ENCODE measurements at places on chromosomes 16 and 17. TPM values are rescaled to one million over a fixed set of nuclear protein-coding genes. Genes with fewer than 3 reads are reported as not detected.
A peak's percentile ranks its signal among the peaks of the same experiment; 100 is the strongest.

Gene SCARF1
- total RNA-seq, result 0.28 TPM

Gene HOXB13
- total RNA-seq, result not detected

Gene DOC2B
- total RNA-seq, result not detected

Gene TMC6
- 0.28 TPM for total RNA-seq

Gene ADGRG1
- 0.83 TPM for total RNA-seq

Gene SCIMP
- not detected for total RNA-seq

Gene NAA60
- total RNA-seq, result 5.6 TPM

Gene PYY
- not detected for total RNA-seq

- no peak for DNase-seq
Observed at GRCh38 chr16:49574826-49575225, 201.2 kb downstream of the C16orf78 start.

DNA sequence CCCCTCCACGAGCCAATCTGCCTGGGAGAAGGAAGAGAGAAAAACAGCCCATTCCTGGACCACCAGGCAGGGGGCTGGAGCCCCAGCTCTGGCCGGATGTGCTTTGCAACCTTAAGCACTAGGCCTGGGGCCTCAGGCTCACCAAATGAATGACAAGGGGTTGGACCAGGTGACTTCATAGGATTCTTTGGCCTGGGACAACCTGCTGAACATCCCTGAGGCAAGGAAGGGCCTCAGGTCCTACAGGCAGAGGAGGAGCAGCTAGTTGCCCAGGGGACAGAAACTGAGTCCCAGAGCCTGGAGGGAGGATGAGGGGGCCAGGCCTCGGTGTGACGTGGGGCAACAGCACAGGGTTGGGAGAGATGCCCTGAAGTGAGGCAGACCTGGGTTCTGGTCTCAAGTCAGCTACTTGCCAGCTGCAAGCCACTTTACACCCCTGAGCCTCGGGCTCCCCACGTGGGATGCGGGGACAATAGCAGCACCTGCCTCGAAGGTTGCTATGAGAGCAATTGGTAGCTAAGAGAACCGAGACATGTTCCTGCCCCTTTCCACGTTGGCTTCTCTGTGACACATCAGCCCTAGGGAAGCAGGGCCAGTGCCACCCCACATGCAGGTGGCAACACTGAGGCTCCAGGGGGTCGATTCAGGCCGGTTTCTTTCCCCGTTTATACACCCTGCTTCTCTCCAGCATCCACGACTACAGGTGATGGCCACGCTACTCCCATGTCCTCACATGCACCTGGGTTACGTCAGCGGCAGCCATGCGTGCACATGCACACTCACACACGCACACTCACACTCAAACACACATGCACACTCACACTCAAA, 42.6 kb downstream of the CFAP20 start:
- no peak for DNase-seq

DNA sequence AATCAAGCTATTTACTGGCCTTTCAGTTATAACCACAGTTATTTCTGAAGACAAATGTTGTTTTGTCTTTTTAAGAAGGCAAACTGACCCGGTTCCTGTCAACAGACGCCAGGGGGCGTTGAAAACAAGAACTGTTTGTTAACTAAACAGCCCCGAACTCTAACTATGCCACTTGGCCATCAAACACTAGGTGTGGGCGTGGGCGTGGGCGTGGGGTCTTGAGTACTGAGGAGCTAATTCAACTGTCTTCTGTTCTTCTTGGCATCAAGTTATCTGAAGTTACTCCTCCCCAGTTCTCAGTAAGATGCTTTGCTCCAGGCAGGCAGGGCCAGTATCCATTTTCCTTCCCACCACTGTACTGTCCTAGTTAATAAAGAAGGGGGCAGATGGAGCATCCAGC, 63.3 kb upstream of the MTMR4 start:
- peak; percentile 36 for DNase-seq

DNA sequence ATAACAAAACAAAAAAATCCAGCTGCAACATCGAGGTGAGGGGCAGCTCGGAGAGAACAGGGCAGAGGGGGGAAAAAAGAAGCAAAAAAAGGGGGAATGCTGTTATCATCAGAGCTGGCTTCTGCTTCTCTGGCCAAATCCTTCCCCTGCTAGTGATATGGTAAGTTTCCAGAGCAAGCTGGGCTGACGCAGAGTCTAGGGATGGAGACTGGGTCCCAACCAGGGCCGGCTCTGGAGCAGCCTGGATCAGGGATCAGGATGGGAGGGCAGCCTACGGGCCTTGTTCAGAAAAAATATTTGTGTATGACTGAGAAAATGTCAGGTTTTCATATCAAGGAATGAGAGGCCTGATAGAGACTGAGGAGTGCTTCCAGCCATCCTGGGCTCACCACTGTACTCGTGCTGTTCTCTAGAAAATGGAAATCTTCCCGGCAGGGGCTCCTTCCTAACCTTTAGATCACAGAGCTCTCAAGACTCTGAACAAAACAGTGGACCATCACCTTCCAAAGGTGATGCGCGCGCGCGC, 726 bp upstream of the C1QTNF1 start:
- DNase-seq, result no peak

DNA sequence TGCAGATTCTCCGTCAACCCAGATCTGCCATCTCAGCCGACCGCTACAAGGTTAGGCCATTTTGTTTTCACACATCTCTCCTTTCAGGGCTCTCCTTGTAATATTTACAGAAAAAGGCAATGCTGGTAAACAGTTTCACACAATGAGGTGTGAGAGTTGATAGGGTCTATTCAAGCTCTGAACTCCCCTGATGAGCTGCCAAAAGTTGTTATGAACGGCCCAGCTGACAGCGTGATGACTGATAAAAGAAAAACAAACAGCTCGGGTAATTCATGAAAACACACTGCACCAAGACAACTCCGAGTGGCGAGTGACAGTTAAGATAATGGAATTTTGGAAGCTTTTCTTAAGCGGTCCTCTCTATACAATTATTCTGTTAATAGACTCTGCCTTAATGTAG, 68.1 kb upstream of the IRX5 start:
- no peak for DNase-seq

GRCh38 chr17:47315451-47316266, 8.1 kb upstream of the EFCAB13 start:
- DNase-seq, result peak; percentile 99

GRCh38 chr17:72501404-72502370, 380.9 kb downstream of the SOX9 start:
- DNase-seq, result no peak

DNA sequence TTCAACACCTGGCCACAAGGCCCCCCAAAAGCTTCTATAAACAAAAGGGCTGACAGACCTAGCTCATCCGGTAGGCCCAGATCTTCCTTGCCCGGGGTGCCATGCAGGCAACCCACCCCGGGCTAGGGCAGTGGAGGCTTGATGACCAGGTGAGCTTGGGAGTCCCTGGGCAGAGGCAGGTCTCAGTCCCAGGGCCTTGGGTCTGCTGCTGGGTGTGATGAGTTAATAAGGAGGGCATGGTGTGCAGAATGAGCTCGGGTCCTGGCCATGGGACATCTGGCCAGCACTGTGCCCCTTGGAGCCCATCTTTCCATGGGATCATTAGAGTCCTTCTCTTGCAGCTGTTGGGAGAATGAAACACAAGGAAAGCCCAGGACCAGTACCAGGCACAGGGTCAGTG, 20.2 kb upstream of the MPRIP start:
- DNase-seq, result no peak

DNA sequence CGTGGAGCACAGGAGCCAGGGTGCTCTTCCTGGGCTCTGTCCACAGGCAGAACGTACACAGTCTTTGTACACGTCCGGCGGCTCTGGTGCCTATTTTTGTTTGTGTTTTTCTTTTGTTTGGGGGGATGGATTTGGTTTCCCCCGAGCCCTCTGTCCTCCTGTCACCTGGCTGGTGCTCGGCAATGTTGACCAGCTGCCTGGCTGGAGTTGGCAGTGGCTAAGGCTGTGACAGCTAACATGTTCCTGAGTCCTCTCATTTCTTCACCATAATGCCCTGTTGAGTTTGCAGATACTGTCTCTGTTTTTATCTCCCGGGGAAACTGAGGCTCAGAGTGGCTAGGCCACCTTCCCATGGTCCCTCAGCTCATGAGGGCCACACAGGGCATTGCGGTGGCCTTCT, 25.7 kb downstream of the MAPT start:
- no peak for DNase-seq

GRCh38 chr16:86975445-86975844, 341.7 kb downstream of the C16orf95 start:
- DNase-seq, result peak; percentile 95

Measured in IMR-90 (cell line).